ENCODE measurements at places on chromosomes 6 and 20.
A peak's percentile ranks its signal among the peaks of the same experiment; 100 is the strongest.

GRCh38 chr20:19009081-19009688 lies 195.6 kb downstream of the SCP2D1 start:
- no peak for DNase-seq

DNA sequence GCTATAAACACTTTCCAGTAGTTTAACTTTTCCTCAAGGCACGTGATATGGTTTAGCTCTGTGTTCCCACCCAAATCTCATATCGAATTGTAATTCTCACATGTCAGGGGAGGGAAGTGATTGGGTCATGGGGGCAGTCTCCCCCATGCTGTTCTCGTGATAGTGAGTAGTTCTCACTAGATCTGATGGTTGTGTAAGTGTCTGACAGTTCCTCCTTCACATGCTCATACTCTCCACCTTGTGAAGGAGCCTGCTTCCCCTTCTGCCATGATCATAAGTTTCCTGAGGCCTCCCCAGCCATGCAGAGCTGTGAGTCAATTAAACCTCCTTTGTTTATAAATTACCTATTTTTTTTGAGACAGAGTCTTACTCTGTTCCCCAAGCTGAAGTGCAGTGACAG lies 127.9 kb downstream of the DTNBP1 start:
- no peak for DNase-seq

- no peak for DNase-seq
These were observed 25.2 kb upstream of the QKI start for GRCh38 chr6:163389354-163389753.

DNA sequence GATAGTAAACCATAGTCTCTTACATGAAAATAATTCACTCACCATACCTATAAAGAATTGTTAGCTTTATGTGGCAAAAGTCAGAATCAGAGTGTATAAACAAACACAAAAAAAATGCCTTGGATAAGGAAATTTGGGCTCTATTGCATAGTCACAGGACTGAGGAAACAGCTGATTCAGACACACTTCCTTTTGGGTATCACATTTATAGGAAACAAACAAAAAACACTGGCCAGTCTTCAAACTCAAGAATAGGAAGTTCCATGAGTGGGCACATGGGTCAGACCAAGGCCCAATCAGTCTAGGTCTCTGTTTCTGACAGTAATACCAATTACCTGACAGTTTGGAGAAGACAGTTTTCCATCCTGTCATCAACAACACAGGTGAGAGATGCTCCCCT lies 8.0 kb downstream of the SLC18B1 start:
- DNase-seq = no peak

GRCh38 chr20:55135923-55136322 lies 660.5 kb downstream of the DOK5 start:
- DNase-seq = no peak

DNA sequence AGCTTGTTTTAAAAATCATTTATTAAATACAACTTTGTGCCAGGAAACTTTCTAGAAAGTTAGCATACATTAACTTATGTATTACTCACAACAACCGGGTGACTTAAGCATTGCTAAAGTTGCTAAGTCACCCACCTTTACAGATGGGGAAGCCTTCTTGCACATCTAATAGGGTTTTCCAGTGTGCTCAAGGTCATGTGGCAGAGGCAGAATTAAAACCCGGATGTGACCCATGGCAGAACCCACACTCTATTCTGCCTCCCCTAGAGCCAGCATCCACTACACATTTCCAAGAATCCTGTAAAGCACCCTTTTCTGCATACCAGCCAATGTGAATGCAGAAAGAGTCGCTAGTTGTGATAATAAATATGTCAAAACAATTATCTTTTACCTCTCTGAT lies 13.4 kb downstream of the LINC00237 start:
- no peak for DNase-seq

DNA sequence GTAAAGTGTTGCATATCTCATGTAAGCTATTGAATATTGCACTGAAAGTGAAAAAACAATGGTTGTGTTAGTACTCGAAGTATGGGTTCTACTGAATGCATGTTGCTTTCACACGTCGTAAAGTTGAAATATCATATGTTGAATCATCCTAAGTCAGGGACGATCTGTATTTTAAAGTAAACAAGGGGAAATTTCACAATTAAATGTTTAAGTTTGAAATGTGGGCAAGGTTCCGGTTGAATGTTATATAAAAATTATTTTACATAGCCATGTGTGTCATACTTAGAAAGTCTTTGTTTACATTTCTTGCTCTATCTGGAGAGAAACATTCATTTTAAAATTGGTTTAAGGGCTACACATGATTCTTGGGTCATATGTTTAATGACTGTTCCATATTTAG lies 76.8 kb downstream of the AKAP7 start:
- DNase-seq = no peak

- DNase-seq = no peak
These were observed 17.5 kb upstream of the CHRNA4 start for GRCh38 chr20:63378626-63379025.

GRCh38 chr6:111597291-111598086 lies 8.2 kb downstream of the TRAF3IP2 start:
- DNase-seq = no peak

- DNase-seq = no peak
These were observed 21.8 kb downstream of the TCFL5 start for GRCh38 chr20:62839816-62840215.

DNA sequence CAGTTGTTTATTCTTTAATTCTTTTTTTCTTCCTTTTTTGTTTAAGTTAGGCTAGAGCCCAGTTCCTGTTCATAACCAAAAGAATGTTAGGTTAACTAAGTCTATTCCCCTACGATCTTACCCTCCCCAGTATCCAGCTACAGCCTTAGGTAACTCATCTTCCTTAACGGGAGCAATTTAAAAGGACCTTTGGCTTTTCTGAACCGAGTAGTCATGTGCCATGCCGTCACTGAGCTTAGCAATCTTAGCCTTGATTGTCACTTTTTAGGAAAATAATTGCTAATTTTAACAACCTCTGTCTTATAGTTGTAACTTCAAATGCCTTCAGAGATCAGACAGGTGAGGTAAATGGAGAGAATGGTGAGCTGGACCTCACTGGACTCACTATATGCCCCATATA lies 6.2 kb downstream of the METTL24 start:
- no peak for DNase-seq

DNA sequence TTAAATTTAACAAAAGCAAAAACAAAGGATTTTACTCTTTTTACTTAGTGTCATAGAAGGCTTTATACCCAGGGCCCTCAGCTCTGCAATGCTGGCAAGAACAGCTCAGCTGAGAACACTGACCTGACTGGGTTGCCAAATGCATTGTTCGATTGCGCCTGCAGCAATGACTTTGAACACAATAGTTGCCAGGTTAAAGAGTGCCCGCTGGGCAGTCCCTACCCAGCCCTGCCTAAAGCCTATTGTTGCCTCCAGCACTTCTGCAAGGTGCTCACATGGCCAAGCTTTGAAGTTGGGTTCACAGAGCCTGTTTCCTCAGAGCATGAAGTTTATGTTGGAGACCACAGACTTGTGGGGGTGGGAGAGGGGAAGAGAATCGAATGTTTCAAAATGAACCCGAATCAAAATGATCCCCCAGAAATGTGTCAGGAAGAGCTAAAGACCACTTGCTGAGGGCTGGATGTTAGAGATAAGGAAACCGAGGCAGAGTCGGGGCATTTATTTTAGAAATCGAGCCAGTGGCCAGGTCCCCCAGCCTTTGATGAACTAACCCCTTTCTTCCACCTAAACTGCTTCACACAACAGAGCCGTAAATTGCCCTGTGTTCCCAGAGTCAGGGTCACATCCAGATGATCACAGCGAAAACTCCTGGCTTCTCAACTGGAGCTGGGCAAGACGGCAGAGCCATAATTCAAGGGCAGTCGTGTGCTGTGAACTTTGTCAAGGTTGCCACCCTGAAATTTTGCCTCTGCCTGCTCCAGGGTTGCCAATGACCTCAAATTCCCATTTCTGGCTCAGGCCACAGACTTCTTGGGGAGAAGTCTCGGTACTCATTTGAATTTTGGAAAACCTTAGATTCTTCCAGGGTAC lies 55.0 kb downstream of the FOXA2 start:
- DNase-seq = no peak

GRCh38 chr6:163716690-163717089 lies 302.2 kb downstream of the QKI start:
- DNase-seq = no peak

GRCh38 chr6:22636452-22636851 lies 67.1 kb downstream of the HDGFL1 start:
- DNase-seq = no peak

DNA sequence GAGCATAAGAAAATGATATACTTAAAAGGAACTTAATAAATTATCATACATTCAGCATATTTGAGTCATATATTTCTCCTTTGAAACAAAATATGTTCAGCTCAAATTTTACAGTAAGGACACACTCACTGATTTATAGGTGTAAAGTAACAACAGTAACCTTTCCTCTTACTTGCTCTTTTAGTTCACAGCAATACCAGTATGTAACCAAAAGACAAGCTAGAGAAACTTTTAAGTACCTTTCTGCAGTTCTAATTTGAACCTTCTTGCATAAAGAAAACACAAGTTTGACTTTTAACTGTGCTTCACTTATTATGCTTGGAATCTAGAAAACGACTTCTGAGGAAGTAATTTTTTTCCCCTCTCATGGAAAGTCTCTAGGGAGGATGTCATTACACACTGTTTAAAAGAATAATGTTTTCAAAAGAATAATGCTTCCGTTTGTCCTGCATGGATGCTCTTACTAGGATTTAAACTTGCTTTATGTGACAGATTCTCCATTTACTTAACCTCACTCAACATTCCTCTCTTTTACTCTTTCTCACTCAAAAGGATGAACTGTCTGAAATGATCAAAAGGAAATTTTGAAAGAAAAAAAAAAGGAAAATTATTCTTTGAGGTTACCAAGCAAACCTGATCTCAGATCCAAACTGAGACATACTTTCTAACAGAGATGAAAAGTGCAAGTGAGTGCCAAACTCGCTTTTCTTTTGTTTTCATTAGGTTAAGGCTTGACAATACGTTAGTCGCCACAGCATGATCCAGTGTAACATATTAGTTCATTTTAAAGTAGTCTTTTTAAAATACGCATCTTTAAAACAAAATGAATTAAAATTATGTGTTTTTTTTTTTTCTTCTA lies 22.4 kb upstream of the CALHM6 start:
- no peak for DNase-seq

DNA sequence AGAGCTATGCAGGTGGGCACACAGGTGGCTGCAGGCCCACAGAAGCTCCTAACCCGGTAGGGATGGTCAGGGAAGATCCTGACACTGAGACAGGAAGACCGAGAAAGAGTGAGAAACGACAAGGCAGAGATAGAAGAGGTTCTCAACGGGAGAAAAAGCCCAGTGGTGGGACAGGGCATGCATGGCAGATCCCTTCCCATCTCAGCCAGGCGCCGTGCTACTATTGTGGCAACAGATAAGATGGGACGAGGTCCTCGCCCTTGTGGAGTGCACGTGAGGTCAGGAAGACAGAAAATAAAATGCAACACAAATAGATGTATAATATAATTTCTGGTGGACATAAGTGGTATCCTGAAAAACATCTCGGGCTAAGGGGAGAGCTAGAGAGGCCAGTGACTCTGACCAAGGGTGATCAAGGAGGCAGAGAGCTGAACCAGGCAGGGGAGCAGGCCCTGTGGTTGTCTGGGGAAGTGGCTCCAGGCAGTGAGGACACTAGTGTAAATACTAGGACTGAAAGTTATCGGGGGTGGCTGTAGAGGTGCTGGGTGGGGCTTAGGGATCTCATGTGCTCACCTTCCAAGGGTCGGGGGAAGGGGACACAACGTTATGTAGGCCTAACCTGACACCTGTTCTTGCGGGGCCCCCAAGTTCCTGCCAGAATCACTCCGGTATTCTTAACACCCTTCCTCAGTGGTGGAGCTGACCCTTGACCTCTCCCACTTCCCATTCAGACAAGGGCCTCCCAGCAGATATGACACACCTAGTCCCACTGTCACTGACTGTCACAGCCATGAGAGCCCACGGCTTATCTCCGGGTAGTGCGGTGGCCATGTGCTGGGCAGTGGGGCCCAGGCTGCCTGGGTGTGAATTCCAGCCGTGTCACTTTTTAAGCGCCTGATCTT lies 1.0 kb downstream of the SRXN1 start:
- no peak for DNase-seq

DNA sequence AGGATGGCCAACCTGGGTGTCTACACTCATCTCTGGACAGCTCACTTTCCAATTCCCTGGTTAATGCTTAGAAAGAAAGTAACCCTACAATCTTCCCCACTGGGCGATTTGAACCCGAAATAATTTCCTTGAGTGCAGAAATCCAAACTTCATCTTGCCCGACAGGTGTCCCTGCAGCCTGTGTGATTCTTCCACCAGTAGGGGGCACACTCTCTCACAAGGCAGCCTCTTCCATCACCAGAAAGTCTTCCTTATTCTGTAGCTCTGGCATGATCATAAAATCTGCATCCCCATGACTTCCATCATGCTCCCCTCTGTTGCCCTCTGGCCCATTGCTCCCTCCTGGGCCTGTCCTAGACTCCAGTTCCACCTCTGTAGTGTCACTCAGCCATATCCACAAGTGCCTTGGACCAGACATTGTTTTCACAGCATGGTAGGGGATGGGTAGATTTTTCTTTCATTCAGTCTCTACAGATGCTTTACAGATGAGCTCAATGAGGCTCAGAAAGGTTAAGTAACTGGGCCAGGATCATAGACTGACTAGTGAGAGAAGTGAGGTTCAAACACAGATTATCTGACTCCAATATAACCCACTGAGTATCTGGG lies 170.4 kb upstream of the SPTLC3 start:
- no peak for DNase-seq

GRCh38 chr6:146546443-146547043 lies 2.9 kb downstream of the RAB32 start:
- DNase-seq = no peak

- DNase-seq = no peak
These were observed 54.2 kb upstream of the ZFAND3 start for GRCh38 chr6:37765182-37765775.

DNA sequence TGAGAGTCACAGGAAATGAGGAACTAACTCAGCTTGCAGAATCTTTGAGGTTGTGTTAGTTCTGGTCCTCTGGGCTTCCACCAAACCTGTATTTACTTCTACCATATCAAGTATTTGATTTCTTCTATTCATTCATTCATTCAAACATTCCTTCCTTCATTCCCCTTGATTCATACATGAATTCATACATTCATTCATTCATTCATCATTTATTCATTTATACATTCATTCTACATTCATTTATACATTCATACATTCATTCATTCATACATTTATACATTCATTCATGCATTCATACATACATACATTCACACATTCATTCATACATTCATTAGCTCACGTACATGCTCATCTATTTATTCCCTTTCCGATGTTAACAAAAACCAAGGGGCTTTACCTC lies 120.3 kb downstream of the BMP7 start:
- DNase-seq = no peak

GRCh38 chr6:155128977-155129376 lies 133.9 kb downstream of the TIAM2 start:
- no peak for DNase-seq

- peak; percentile 64 for DNase-seq
These were observed 249.5 kb downstream of the ADGRG6 start for GRCh38 chr6:142551274-142551811.

- DNase-seq = no peak
These were observed 146.5 kb downstream of the ZDHHC14 start for GRCh38 chr6:157527471-157527907.

All from activated effector memory CD4-positive, alpha-beta T cell treated with anti-CD3 and anti-CD28 coated beads, Interleukin-2, amount 50 U/mL, for 16 hours (primary cell).